ENCODE measurements at places on chromosomes 12 and 14.
A peak's percentile ranks its signal among the peaks of the same experiment; 100 is the strongest.

DNA sequence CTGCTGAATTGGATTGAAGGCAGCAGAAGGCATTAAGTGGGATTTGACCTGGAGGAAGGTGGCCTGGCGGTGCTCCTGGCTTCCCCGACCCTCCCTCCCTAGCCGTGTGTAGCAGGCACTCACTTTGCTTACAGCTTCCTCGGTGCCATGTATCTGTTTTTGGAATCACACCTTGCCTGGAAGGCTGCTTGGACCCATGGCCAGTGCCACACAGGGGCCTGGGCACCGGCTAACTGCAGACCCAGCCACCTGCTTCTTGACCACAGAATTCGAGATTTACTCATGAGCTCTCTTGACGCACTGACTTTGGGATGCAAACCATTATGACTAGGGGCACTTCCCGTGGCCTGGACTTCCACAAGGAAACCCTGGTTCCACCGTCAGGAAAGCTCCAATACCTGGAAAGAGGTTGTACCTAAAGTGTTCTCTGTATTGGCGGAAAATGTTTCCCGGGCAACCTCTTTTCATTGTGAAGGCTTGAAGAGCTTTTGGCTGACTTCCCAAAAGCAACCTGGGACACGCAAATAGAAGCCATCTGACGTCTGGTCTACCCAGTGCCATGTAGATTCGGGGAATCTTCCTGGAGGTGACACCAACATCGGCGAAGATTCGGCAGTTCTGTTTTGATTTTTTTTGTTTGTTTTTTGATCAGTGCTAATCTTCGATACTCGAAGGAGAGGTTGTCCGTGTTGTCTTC lies 125.6 kb upstream of the RTL1 start:
- DNase-seq = no peak

- DNase-seq = no peak
Measured at GRCh38 chr12:53777412-53777811, 25.6 kb upstream of the CISTR start.

- peak; percentile 62 for DNase-seq
Measured at GRCh38 chr12:52980650-52981423, 25.4 kb upstream of the EIF4B start.

DNA sequence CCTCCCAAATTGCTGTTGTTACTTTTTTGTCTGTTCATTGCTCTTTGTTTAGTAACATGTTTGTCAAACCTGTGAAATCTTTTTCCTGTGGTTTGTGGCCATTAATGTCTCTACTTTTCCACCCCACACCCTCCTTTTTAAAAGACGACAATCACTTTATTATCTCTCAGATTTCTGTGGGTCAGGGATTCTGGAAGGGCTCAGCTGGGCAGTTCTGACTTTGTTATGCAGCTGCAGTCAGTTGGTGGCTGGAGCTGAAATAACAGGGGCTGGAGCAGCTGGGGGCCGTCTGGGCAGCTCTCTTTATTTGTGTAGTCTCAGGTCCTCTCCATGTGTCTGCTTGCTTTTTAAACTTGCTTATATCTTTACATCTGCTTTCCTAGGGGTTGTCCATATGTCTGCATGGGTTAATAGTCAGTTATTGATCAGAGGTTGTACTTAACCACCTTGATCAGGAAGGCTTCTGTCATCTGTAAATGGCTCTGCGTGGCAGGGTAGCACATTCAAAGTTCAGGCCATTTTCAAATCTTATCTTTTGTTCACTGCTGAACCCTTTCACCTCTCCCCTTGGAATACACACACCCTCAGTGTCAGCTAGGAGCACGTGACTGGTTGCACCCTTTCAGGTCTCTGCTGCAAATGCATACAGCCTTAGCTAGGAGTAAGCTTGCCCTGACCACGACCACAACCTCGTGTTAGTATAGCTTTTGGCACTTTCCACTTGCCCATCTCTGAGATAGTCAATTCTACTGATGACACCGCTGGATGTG lies 27.9 kb downstream of the BORCS5 start:
- peak; percentile 11 for DNase-seq

DNA sequence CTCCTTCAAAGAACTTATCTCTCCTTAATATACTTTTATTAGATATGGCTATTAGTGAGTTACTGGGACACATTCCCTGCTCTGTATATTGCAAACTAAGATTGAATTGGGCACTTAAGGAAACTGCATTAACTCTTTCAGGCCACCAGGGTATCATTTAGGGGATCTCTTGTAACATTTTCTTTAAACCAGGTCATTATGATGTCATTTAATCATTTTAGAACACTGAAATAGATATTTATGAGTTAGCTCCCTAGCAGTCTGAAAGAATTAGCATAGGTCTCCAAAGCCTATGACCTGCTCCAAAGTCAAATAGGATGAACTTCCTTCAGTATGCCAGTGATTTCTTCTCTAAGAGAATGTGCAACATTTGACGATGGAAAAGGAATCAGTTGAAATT lies 506.9 kb downstream of the FOXG1 start:
- no peak for DNase-seq

GRCh38 chr14:67513631-67514108 lies 19.4 kb upstream of the PLEKHH1 start:
- no peak for DNase-seq

DNA sequence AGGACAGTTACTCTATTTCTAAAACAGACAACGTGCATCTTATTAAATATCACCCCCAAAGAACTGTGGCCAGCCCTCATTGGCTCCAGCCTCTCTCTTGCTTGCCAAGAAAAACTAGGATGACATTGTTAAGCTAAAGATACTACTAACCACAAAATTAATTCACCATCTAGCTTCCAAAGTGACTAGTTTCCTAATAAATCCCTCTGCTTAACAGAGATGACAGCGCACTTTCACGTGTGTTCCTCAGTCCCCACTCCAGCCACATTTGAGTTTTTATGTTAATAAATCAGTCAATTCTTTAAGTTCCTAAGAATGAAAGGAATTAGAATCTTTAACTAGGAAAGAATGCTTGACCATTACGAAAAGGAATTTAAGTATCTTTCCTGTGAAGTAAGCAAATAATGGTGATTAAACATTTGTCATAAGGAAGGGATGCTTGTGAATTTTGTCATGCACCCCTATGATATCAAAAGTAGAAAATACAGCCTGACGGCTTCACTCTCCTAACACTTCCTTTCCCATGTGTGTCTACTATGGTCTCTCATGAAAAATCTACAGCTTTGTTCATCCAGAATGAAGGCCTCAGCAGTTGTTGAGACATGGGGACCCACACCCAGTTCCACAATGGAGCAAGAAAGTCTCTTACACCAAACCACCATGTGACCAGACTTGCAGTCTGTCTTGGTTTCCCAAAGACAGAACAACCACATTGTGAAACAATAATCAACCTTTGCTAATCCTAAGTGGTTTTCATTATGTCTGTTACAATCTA lies 8.1 kb downstream of the CORO1C start:
- DNase-seq = no peak

- DNase-seq = no peak
Measured at GRCh38 chr12:56941299-56942017, 7.2 kb upstream of the SDR9C7 start.

GRCh38 chr12:31900271-31900670 lies 58.9 kb upstream of the RESF1 start:
- DNase-seq = no peak

DNA sequence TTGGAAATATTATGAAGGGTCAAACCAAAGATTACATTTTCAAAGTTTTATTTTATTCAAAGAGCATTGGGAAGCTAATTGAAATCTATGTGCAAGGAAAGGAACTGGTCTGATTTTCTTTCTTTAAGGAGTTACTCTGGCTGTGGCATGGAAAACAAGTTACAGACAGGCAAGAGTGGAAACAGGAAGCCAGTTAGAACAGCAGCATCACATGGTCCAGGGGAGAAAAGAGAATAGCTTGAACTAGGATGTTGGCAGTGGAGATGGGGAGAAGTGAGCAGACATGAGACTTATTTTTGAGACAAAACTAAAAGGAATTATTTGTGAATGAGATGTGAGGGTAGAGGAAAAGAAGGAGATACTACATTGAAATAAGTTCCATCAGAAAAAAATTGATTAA lies 3.4 kb downstream of the OR11G2 start:
- DNase-seq = no peak

Data from stimulated activated CD8-positive, alpha-beta memory T cell treated with anti-CD3 and anti-CD28 coated beads, Interleukin-2, amount 100 ng/mL, for 48 hours (primary cell).